ENCODE measurements at places on chromosomes 2 and 18. TPM values are rescaled to one million over a fixed set of nuclear protein-coding genes. Genes with fewer than 3 reads are reported as not detected.

Gene POTEJ
- total RNA-seq: not detected

Gene NR4A2
- total RNA-seq: not detected

Gene ABHD1
- total RNA-seq: 0.08 TPM

Gene MALL
- total RNA-seq: 10.2 TPM

Gene DRC1
- total RNA-seq: not detected

Gene SCN3A
- total RNA-seq: 3.5 TPM
